IPS DF 6.9 (cell line): ENCODE measurements at places on chromosomes 7 and 10.

GRCh38 chr7:131342864-131343442 is 15.3 kb downstream of the MKLN1 start:
- no peak for DNase-seq

- no peak for DNase-seq
Observed at GRCh38 chr7:144957998-144958397, 122.1 kb upstream of the TPK1 start.

DNA sequence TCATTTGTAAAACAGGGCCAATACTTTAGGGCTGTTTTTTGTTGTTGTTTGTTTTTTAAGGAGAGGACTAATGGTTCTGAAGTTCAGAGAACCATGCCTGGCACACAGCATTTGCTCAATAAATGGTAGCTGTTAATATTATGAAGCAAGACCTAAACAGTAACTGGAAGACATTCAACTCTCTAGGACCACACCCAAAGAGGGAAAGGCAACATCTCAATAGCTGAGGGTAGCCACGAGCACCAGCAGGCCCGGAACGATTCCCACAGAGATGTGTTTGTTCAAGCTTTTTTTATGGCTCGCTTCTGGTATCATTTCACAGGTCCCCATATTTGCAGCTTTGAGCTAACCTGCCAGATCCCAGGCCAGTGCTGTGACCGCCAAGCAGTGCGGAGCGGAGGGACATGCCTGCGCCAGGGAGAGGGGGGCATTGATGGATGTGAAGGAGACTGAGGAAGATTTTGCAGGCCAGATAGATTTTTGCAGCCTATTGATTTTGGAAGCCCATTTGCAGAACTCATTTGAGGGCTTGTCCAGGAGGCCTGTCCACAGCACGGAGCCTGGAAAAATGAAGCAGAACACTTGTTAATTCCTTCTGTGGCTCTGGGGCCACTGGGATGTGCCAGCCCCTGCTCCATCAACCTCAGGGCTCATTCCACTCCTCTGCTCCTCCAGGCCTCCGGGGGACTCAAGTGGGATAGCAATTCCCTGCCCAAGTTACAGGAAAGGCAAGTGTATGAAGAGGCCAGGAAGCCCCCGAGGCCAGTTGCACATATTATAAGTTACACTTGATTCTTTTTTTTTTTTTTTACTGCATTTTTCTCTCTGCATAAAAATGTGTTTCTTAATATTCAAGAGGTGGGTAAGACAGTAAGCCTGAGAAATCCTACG is 57.3 kb upstream of the FGFR2 start:
- DNase-seq = no peak

DNA sequence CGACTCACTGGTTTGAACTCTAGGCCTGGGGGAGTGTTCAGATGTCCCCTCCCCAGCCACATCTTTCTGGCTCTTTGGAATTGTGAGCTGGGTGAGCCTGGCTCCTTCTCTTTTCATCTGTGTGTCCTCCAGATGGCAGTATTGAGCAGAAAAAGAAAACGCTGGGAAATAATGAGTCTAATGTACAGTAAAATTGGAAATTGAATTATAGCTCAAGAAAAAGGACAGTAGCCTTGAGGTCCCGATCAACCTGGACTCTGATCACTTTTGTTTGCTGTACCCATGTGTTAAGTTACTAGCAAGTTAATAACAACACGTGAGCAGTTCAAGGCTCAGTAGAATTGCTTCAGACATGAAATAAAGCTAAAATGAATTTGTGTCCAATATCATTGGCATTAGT is 77.9 kb downstream of the SNX10 start:
- no peak for DNase-seq

- DNase-seq = no peak
Observed at GRCh38 chr7:88109612-88110011, 110.2 kb downstream of the SRI start.

DNA sequence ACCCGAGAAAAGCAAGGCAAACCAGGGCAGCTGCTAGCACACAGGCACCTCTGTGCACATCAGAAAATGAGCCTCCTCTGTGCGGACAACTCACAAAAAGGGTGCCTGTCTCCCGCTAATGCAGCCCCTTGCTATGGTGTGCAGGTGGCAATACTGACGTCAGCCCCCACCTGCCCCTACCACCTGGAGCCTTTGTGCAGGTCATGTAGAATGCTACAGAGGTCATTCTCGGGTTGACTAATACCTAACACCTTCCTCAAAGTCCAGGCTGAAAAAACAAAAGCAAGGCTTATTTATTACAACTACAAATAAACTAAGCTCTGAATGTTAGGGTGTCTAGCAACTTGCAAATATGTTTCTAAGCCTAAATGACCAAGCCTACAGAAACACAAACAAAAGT is 13.9 kb downstream of the PIP4K2A start:
- DNase-seq = no peak
